ENCODE measurements at places on chromosomes 3 and 15.

DNA sequence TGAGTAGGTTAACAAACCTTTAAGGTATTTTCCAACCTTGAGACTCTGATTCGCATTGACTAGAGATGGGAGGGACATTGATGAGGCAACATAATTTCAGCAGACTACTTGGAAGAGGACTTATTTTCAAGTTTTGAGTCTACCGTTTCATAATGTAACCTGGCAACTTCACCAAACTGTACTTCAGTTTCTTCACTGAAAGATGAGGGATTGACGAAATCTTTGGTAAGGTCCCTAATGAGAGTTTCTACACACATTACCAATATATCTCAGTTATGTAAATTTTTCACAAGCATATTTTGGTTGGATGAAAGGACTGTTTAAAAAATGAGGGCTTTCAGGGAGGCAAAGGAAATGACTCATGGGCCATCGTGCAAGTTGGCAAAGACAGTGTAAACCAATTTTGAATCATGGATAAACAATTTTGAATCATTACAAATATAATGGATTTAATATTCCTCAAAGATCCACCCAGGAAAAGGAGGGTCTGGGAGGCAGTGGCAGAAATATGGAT is 28.7 kb upstream of the SEMA6D start:
- DNase-seq = no peak
- no peak overlapping the region for H3K27ac ChIP-seq
- no peak overlapping the region for H3K4me3 ChIP-seq
- H3K27me3 ChIP-seq = peaks cover 2% of the 10 kb centered on the region
- H3K36me3 ChIP-seq = no peaks in the 10 kb centered on the region

DNA sequence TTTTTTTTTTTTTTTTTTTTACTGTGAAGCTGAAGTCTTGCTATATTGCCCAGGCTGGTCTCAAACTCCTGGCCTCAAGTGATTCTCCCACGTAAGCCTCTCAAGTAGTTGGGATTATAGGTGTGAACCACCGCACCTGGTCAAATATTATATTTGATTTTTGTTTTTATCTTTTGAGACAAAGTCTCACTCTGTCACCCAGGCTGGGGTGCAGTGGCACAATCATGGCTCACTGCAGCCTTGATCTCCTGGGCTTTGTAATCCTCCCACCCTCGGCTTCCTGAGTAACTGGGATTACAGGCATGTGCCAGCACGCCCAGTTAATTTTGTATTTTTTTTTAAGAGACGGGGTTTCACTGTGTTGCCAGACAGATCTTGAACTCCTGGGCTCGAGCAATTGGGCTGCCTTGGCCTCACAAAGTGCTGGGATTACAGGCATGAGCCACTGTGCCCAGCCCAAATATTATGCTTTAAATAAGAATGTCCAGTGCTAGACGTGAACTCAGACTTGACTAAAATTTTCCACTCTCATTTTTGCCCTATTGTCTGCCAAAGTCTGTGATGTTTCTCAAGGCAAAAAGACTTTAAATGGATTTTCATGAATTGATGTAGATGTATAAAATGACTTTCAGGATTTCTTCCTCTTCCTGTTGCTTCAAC is 33.4 kb upstream of the CRBN start:
- no peaks in the 10 kb centered on the region for H3K36me3 ChIP-seq
- H3K4me1 ChIP-seq = no peaks in the 10 kb centered on the region
- H3K27ac ChIP-seq = no peak overlapping the region
- H3K27me3 ChIP-seq = no peaks in the 10 kb centered on the region

GRCh38 chr3:40339871-40340270 is 30.4 kb downstream of the EIF1B start:
- no peaks in the 10 kb centered on the region for H3K27me3 ChIP-seq
- no peaks in the 10 kb centered on the region for H3K4me1 ChIP-seq
- H3K4me3 ChIP-seq = no peak overlapping the region
- no peaks in the 10 kb centered on the region for H3K36me3 ChIP-seq

GRCh38 chr3:143975554-143976152 is 4.0 kb downstream of the DIPK2A start:
- no peak overlapping the region for H3K4me3 ChIP-seq
- peaks cover 20% of the 10 kb centered on the region for H3K4me1 ChIP-seq
- no peaks in the 10 kb centered on the region for H3K27me3 ChIP-seq
- no peaks in the 10 kb centered on the region for H3K36me3 ChIP-seq
- peak; percentile 53 for DNase-seq

GRCh38 chr3:114411811-114412803 is 118.3 kb downstream of the TIGIT start:
- H3K36me3 ChIP-seq = no peaks in the 10 kb centered on the region
- no peaks in the 10 kb centered on the region for H3K27me3 ChIP-seq
- H3K27ac ChIP-seq = no peak overlapping the region
- no peak for DNase-seq
- no peak overlapping the region for H3K4me3 ChIP-seq
- no peaks in the 10 kb centered on the region for H3K4me1 ChIP-seq

- H3K27ac ChIP-seq = no peak overlapping the region
- no peak for DNase-seq
- no peaks in the 10 kb centered on the region for H3K36me3 ChIP-seq
- H3K4me1 ChIP-seq = peaks cover 37% of the 10 kb centered on the region
- no peak overlapping the region for H3K4me3 ChIP-seq
- H3K27me3 ChIP-seq = peaks cover 79% of the 10 kb centered on the region
Measured at GRCh38 chr15:89400782-89401545, 66.3 kb upstream of the POLG start.

GRCh38 chr3:161927131-161927530 is 430.5 kb downstream of the OTOL1 start:
- H3K36me3 ChIP-seq = no peaks in the 10 kb centered on the region
- H3K27ac ChIP-seq = no peak overlapping the region
- H3K4me1 ChIP-seq = no peaks in the 10 kb centered on the region

- H3K36me3 ChIP-seq = no peaks in the 10 kb centered on the region
- no peaks in the 10 kb centered on the region for H3K4me1 ChIP-seq
- no peak overlapping the region for H3K4me3 ChIP-seq
- no peak for DNase-seq
Measured at GRCh38 chr3:11131371-11131770, 22.9 kb upstream of the HRH1 start.

GRCh38 chr3:177435301-177435700 is 238.0 kb upstream of the TBL1XR1 start:
- no peaks in the 10 kb centered on the region for H3K4me1 ChIP-seq
- no peak for DNase-seq
- no peak overlapping the region for H3K27ac ChIP-seq
- no peak overlapping the region for H3K4me3 ChIP-seq
- H3K36me3 ChIP-seq = no peaks in the 10 kb centered on the region
- no peaks in the 10 kb centered on the region for H3K27me3 ChIP-seq

- H3K36me3 ChIP-seq = no peaks in the 10 kb centered on the region
- no peak for DNase-seq
- H3K27ac ChIP-seq = no peak overlapping the region
- no peaks in the 10 kb centered on the region for H3K27me3 ChIP-seq
- no peaks in the 10 kb centered on the region for H3K4me1 ChIP-seq
- no peak overlapping the region for H3K4me3 ChIP-seq
Measured at GRCh38 chr3:143307613-143308183, 188.1 kb downstream of the CHST2 start.

DNA sequence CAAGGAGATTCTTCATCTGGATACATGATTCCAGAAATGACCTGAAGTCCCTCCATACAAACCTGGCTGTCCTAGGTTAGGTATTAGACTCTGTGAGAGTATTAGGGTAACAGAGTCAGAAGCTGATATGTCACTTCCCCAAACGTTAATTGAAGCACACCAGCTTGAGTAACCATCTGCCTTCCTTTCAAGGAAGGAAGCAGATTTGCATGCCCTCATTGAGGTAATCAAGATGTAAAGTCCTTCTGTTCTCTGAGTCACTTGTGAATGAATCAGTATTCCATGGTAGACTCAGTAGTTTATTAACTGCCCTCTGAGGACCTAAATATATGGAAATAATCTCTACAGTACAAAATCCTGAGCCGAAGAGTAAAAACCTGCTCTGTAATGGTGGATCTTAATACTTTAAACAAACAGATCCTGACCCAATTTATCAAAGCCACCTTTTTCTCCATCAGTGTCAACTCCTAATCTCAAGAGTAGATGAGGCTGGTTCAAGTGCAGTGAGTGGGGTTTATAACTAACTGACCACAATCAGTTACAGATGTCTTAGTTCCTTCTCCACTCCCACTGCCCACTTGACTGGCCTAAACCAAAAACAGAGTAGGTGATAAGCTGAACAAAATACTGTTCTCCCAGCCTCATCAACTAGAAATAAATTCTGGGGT is 246.2 kb upstream of the CHRM5 start:
- H3K27me3 ChIP-seq = no peaks in the 10 kb centered on the region
- H3K4me1 ChIP-seq = peaks cover 18% of the 10 kb centered on the region
- H3K27ac ChIP-seq = no peak overlapping the region
- no peak overlapping the region for H3K4me3 ChIP-seq

DNA sequence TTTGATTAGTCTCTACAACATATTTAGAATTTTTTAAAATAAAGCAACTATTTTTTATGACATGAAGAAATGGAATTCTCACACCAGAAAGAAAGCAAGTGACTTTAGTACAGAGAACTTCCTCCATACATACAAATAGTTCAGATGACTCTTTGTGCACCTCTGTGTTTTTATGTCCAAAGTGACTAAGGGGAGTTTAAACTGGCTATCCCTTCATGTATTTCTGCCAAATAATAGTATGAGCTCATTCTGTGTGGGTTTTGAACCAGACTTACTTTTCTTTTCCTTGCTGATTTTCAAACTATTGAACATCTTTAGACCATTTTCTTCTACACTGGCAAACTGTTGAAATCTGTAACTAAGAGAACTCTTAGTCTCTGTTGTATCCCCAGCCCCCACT is 196.3 kb downstream of the EPHA3 start:
- no peaks in the 10 kb centered on the region for H3K36me3 ChIP-seq
- H3K4me1 ChIP-seq = no peaks in the 10 kb centered on the region
- no peak for DNase-seq
- H3K27me3 ChIP-seq = no peaks in the 10 kb centered on the region
